Activated T-helper 1 cell treated with anti-CD3 and anti-CD28 coated beads, Interleukin-2, amount 50 U/mL, for 16 hours (primary cell): ENCODE measurements at places on chromosomes 2 and 18.

- DNase-seq: no peak
These were observed 10.1 kb downstream of the BAZ2B start for GRCh38 chr2:159606287-159606686.

GRCh38 chr2:157480182-157480961 lies 36.5 kb upstream of the CYTIP start:
- no peak for DNase-seq

DNA sequence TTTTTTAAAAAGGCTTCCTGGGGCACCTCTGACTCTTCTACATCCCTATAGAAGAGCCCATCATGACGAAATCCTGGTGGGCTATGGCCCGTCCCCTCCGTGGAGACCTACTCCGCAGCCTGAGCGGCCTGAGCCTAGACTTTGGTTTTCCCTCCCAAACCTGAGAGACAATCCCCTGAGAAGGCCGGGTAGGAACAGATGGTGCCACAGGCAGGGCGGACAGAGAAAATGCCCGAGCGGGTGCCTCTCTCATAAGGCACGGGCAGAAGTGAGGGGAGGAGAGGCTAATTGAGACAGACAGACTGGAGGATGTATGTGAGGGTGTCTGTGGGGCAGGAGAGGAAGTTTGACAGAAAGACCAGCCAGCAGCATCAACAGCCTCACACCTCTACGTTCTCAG lies 20.2 kb upstream of the SFXN5 start:
- no peak for DNase-seq

DNA sequence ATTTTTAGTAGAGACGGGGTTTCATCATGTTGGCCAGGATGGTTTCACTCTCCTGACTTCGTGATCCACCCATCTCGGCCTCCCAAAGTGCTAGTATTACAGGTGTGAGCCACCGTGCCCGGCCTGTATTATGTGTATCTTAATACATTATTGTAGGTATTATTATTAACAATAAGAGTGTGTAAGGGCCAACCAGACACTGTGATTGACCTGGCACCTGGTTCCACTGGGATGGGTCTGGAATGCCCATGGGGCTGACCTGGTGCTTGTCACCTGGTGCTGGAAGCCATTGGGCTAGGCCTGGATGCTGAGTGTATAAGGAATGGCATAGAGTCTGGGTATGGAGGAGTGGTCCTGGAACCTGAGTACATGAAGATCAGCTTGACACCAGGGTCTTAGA lies 906.9 kb upstream of the TMEFF2 start:
- DNase-seq: no peak

DNA sequence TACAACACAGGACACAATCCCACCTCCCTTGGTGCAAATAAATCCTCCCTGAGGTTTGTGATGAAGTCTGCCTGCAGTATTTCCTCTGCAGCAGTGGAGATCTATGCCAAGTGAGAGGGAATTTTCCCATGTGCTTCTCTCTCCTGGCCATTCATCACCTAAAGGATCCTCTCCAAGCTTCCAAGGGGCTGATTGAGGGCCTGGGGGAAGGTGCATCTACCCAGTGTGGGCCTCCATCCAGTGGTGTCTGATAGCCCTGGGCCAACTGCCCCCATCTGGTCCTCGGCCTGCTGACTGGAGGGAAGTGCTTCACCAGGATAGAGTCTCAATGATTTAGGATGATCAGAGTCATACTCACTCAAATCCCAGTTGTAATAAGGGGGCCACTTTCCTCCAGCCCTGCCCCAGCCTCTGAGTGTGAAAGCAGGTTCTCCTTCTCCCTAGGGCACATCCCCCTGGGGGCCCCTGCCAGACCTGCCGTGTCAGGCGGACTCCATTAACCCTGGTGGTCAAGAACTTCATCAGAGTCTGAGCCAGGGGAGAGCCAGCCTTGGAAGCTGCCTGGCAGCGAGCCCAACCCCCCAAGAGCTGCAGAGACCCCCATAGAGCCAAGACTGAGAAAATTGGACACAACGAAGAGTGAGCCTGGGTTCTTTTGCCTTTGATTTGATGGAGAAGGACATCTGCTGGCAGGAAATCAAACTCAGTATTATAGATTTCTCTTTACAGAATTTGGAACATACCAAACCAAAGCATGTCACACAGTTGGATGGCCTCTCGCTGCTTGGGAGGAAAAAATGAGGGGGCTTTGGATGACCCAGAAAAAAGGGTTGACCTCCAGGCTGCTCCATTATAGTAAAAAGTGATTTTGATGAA lies 509.6 kb downstream of the CMPK2 start:
- no peak for DNase-seq

DNA sequence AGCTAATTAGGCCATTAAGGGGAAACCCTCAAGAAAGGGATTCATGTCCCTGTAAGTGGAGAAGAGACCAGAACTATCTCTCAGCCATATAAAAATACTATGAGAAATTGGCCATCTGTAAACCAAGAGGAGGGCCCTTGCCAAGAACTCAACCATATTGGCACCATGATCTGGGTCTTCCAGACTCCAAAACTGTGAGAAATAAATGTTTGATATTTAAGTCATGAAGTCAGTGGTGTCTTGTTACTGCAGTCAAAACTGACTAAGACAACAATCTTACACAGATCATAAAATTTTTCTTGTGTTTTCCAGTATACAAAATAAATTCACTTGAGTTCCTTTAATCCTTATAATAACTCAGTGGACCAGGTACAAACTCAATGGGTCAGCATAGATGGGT lies 589.8 kb upstream of the CDH2 start:
- DNase-seq: no peak

DNA sequence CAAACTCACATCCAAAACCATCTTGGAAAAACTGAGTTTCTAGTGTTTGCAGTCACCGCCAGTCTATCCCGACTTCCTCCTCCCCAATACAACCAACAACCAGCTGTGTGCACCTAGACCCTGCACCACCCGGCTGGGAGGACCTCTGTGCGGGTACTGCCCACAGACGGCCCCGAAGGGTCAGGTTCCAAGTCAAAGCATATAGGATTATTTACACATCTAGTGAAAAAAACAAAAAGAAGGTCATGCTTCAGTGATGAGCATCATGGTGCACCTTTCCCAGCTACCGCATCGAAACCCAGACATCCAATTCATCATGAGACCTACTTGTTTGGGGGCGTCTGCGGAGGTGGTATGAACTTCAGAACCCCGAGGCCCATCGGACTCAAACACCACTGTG lies 124.8 kb downstream of the ZNF516 start:
- no peak for DNase-seq

- DNase-seq: no peak
These were observed 91.0 kb downstream of the TMEM247 start for GRCh38 chr2:46570396-46570795.

- no peak for DNase-seq
These were observed 381.7 kb upstream of the VWC2L start for GRCh38 chr2:214029190-214029589.

DNA sequence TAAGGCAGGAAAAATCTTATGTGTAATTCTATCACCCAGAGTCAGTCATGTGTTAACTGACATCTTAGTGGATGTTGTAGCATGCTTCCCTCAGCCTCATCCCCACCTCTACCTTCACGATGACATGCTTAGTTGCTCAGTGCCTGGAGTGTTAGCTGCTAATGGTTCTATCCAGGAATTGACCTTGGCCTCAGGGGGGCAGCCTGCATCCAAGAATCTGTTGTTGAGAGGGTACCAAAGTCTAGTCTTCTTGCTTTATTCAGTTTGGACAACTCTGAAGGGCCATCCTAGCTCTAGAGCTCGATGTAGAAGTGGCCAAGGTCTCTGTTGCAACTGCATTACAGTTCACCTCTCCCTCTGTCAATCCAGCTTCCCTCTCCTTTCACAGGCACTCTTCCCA lies 61.2 kb downstream of the ACYP2 start:
- DNase-seq: no peak

DNA sequence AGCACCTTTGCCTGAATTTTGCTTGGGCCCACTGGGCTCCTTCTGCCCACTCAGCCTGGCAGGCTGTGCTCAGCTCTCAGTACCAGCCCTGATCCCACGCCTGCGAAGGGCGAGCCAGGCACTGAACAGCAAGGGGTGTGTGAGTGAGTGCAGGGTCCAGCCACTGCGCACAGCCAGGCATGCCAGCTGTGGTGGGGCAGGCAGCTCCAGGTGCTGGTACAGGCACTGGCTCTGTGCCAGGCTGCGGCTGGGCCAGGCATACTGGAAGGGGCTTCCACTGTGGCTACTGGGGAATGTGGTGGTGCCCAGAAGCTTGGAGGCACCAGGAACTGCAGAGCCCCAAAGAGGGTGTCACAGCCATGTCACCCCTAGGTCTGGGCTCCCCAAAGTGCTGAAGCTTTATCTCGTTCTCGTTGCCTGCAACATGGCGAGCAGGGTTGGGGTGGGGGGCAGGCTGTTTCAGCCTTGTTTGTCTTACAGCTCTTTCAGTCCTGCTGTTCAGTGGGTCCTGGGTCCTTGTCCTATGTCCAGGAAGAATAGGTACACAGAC lies 8.8 kb downstream of the DYSF start:
- DNase-seq: no peak

DNA sequence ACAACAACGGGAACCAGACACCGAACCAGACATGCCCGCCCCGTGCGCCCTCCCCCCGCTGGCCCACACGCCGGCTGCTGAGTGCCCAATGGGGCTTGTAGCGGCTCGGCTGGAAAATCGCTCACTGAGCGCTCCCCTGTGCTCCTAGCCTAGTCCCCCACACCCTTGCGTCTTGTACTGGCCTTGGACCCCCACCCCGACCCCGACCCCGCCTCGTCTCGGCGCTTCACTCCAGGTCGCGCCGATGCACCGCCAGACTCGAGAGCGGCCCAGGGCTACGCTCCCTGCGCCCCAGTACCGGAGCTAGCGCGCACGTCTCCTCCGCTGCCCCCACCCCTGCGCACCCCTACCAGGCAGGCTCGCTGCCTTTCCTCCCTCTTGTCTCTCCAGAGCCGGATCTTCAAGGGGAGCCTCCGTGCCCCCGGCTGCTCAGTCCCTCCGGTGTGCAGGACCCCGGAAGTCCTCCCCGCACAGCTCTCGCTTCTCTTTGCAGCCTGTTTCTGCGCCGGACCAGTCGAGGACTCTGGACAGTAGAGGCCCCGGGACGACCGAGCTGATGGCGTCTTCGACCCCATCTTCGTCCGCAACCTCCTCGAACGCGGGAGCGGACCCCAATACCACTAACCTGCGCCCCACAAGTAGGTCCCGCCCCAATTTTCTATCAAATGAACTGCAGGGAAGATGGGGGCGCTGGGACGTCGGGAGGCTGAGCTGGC lies 1.5 kb downstream of the GAD1 start:
- DNase-seq: no peak

DNA sequence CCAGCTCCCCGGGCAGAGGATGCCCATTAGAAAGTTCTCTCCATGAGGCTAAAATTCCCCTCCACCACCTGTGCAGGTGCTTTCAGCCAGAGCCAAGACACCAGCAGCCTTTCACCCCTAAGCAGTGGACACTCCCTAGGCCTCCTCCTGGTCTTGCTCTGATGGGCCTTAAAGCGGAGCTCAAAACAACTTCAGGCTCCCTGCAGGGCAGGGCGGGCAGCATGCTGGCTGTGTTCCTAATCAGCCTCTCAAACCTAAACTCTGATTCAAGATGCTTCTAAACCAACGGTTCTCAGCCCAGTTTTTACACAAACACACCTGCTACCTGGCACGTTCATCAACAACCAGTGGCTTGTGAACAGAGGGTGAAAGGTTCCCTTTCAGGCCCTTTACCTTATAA lies 254.4 kb downstream of the TWIST2 start:
- no peak for DNase-seq

DNA sequence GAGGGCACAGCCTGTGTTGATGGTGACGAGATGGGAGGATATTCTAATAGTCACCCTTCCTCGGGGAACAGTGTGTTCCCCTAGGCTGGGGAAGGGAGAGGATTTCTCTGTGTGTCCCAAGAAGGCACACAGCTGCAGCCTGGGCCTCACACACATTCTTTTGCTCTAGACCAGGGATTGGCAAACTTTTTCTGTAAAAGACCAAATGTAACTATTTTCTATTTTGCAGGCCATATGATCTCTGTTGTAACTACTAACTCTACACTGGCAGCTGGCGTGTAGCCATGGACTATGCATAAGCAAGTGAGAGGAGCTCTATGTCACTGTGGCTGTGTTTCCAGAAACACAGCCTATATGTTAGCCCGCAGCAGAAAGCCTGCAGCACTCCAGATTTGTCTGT lies 65.8 kb downstream of the ARHGAP28 start:
- no peak for DNase-seq

DNA sequence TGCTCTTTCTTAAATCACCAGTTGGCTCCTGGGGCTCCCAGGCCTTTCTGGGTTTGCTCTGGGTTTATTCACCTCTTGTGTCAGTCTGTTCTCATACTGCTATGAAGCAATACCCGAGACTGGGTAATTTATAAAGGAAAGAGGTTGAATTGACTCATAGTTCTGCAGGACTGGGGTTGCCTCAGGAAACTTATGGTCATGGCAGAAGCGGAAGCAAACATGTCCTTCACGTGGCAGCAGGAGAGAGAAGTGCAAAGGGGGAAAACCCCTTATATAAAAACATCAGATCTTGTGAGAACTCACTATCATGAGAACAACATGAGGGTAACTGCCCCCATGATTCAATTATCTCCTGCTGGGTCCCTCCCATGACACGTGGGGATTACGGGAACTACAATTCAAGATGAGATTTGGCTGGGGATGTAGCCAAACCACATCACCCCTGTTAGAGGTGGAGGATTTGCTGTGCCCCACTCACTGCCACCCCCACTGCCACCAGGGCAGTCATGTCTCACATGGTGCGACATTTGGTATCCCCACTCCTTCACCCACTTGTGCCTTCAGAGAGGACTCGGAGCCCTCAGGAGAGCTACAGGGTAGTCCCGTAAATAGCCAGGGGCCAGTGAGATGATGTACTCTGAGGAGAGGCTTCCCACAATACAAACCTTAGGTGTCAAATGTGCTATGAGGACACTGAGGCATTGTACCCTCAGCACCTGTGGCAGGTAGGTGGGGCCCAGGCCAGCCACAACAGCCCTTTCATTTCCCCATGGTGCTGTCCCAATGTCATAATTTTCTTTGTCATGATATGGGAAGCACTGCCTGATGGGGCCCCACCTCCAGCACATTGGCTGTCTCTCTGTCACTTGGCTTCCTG lies 35.7 kb downstream of the CDC42EP3 start:
- DNase-seq: no peak

- DNase-seq: no peak
These were observed 7.2 kb downstream of the SLC30A3 start for GRCh38 chr2:27255660-27256059.

DNA sequence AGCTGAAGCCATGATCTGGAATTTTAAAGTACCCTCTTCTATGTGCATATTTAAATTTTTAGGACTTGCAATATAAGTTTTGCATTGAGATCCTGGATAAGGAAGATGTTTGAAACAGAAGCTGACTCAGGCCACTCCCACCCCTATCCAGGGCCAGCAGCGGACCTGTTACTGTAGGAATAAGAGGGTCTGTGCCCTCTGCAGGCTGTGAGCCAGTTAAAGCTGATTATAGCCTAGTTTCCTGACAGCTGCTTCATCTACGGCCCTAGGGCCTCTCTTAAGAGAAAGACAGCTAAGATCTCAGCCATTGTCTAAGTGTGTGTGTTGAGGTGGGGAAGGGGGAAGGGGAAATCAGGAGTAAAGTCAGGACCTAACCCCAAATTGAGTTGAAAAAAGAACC lies 234.0 kb downstream of the HAUS1 start:
- DNase-seq: no peak
